ENCODE measurements at places on chromosomes 13 and 19.

- peak; percentile 87 for DNase-seq
Measured at GRCh38 chr19:51327066-51328001, 14.6 kb downstream of the VSIG10L start.

DNA sequence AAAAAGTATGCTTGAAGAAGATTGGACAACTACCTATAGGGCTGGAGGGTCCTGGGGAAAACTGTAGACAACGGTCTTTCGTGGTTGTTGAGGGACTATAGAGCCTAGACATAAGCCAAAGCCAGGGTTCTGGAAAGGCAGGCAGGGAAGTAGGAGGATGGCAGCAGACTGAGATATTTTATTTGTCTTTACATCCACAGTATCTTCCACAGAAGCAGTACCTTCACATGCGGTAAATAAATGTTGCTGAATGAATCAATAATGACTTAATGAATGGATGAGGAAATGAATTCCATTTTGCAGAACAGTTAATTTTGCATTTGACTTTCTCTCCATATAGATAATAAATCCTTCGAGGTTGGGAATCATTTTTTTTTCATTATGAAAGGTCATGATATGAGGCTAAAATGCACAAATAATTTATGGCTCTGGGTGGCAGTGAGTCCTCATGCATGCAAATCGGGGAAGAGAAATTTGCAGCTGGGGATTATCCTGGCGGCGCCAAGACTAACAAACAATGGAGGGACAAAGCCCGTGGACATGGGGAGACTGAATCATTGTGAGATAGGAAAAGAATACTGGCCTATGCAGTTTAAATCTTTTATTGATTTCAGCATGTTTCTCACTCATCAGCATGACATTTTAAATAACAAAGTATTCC is 102.0 kb downstream of the ERCC5 start:
- DNase-seq: no peak

DNA sequence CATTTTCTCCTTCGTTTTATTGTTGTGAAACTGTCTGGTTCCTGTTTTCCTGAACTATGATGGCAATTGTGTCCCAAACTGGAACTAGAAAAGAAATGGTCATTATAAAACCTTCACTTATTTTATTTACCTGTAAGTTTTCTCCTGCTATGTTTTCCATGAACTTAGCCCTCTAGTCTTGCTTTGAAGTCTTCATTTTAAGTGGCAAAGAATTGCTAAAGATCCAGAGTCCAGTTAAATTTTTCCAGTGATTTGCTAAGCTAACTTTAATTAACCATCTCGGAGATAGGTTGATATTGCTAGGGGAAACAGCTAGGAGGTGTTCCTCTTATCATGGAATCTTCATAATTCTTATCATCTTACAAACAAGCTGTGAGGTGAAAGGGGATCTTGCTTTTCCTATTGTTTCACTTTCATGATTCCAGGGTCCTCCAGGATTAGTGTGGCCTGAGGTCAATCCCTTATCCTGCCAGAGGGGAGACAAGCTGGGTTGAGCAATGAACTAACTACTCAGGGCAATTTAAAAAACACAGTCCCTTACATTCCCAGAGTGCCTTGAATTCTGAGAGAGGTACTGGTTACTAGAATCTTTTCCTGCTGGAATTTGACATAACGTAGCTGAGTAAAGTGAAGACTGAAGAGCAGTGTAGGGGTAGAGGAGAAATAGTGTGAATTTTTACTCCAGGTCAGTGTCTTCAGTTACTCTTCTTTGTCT is 112.5 kb downstream of the ESD start:
- DNase-seq: peak; percentile 41

DNA sequence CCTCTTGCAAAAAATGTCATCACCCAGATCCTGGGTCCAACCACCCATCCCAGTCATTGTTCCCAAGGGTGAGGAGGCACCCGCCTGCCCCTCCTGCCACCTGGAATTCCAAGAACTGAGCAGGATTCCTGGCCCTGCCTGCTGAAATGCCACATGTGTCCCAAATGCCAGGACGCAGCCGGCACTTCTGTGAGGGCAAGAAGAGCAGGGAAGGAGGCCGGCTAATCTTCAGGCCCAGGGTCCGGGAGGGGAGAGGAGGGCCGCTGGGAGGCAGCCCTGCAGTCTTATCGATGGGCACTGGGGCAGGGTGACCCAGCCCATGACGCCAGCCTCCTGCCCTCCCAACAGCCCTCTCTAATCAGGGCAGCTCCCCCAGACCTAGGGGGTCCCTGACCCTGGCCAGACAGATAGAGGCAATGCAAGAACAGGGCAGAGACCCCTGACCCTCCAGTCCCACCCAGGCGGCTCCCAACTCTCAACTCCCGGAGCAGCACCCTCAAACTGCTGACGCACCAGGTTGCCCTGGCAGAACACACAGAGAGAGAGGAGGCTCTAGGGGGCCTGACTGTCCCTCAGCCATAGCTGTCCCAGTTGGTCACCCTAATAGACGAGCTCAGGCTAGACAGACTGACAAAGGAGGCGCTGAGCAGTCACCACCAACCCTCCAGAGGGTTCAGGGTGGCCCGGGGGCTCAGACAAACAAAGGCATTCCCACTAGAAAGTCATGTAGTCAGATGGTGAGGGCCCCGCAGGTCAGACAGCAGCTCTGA is 1.5 kb downstream of the MFSD12 start:
- DNase-seq: no peak

DNA sequence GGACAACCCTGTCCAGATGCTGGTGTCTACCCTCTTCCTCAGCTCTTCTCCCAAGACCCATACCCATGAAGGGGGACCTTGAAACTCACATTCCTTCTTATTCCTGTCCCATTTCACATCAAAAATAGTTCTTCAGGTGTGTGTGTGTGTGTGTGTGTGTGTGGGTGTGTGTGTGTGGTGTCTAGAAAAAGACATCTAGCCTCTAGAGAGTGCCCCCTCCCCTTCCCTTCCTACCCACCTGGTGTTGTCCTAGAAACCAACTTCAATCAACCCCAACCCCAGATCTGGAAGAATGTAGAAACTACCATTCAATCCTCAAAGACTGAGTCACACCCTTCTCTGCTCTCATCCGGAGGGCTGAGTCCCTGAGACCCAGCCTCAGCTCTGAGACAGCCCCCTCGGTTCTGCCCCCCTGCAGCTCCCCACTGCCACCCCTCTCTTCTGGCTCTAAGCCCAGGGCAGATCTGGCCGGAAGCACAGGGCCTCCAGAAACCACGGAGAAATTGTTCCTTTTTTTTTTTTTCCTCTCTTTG is 3.5 kb downstream of the KCNN4 start:
- DNase-seq: no peak

- DNase-seq: no peak
Measured at GRCh38 chr13:36101157-36101556, 30.0 kb downstream of the DCLK1 start.

DNA sequence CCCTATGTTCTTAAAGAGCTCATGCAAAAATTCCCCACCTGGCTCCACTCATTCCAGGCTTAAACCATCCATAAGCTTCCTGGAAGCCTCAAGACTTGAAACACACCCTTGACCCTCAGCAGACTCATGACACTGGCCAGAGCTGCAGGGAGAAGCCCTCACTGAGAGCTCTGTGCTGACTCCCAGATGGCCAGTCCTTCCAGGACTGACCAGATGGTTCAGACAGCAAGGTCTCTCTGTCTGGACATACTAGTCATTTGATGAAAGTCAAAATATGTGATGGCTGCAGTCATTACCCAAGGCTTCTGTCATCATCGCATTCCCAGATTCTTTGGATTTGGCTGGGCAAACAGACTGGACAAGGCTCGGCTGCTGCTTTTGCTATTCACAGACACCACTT is 397.4 kb downstream of the FOXO1 start:
- no peak for DNase-seq

- no peak for DNase-seq
Measured at GRCh38 chr13:94854688-94855087, 142.3 kb upstream of the SOX21 start.

DNA sequence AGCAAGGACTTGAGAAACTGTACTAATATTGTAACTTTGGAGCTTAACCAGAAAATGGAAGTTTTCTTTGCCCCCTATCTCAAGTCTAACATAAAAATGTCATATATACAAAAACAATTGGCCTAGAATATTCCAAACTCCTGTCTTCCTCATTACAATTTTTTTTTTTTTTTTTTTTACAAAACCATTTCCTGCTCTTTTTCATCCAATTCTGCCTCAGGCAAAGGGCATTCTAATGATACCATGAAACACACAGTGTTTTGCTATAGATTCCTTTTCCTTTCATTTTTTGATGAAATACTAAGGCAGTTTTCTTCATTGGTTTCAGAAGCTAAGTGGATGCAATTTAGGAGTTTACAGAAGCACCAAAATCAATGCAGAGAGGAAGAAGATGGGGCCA is 119.7 kb downstream of the LHFPL6 start:
- no peak for DNase-seq

GRCh38 chr19:39403331-39404312 is 3.0 kb upstream of the ZFP36 start:
- DNase-seq: peak; percentile 99

GRCh38 chr13:27644302-27644701 is 22.6 kb downstream of the POLR1D start:
- DNase-seq: no peak

- peak; percentile 80 for DNase-seq
Measured at GRCh38 chr13:28475916-28476725, 18.8 kb downstream of the FLT1 start.

DNA sequence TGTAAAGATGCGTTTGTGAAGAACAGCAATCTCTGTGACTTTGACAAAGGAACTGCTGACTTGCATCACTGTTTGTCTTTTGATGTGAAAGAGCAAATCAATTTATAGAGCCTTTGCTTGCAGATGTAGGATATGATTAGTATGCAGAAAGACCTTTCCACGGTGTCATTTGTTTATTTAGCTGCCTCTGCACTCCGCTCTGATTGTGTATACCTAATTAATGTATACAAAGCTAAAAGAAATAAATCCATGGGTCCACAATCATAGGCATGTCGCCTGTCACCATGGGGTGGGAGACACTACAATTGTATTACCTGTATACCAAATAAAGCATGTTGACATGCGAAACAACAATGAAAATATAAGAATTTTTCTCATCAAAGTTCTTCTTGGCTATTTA is 410.7 kb downstream of the MZT1 start:
- DNase-seq: no peak

DNA sequence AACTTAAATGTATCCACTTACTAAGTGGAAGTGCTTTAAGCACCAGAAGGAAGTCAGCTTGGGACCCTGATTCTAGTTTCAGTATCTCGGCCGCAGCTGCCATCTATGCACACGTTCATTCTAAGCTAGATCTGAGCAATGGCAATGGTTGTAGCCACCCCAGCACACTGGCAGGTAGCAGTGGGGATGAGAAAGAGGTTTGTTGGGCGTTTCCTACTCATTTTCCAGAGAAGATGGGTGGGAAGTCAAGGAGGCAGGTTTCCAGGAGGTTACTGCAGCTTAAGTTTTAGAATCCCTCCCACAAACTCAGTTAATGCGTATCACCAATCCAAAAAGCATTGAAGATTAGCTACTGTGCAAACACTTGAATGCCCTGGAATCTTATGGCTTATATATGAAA is 114.2 kb upstream of the TSC22D1 start:
- no peak for DNase-seq

GRCh38 chr13:35769812-35770211 is 293.3 kb upstream of the MAB21L1 start:
- no peak for DNase-seq

DNA sequence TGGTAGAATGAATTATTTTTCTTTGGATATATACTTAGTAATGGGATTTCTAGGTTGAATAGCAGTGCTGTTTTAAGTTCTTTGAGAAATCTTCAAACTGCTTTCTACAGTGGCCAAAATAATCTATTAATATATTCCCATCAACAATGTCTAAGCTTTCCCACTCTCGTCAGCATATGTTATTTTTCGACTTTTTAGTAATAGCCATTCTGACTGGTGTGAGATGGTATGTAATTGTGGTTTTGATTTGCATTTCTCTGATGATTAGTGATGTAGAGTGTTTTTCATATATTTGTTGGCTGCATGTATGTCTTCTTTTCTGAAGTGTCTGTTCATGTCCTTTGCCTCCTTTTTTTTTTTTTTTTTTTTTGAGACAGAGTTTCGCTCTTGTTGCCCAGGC is 90.2 kb upstream of the CSNK1A1L start:
- DNase-seq: no peak

DNA sequence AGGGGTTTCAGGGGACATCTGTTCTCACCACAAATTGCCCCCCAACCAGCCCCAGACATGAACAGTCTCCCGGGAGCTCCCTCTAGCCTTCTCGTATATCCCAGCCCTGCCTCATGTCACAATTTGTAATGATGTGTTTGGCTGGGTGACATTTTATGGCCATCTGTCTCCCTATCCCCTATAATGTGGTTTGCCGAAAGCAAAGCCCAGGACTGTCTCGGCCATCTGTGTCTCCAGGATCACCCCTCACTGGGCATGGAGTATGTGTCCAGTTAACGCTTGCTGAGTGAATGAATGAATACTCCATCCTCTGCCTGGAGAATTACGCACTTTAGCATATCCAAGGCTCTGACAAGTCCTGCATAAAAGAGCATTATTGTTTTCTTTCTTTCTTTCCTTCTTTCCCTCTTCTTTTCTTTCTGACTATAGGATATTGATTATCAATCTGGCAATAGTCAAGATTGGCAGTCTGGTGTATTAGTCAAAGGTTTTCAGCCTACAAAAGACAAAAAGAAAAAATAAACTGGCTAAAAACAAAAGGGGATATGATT is 15.1 kb downstream of the HPN start:
- no peak for DNase-seq

DNA sequence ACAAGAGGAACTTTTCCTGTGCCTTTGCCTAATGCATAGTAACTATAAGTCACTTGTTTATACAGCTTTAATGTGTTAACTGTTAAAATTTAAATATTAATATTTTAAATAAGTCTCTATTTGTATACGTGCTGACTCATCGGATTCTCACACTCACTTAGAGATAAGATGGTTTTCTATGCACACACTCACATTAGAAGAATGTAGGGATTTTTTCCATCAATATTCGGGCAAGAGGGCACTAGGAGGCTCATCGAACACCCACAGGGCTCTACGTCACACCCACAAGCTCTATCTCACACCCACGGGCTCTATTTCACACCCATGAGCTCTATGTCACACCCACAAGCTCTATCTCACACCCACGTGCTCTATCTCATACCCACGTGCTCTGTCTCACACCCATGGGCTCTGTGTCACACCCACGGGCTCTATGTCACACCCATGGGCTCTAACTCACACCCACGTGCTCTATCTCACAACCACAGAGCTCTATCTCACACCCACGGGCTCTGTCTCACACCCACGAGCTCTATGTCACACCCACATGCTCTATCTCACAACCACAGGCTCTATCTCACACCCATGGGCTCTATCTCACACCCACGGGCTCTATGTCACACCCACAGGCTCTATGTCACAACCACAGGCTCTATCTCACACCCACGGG is 73.4 kb downstream of the COL4A2 start:
- DNase-seq: no peak
